ENCODE measurements at places on chromosomes 2 and 18.
A peak's percentile ranks its signal among the peaks of the same experiment; 100 is the strongest.

DNA sequence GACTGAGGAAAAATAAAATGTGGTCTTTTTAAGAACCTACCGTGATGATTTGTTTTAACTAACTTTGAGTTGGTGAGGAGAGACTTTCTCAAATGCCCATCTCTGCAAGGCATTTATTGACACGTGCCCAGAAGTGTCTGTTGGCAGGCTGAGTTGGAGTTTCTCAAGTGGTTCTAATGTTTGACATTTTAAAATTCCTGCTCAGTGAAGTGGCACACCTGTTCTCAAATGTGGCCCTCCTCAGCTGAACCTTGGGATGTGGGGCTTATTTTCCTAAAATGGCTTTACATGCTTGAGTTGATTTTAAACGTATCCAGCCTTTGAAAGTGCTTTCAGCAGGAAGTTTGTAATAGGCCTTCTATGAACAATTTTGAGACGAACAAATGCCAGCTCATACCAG lies 876 bp upstream of the CAVIN2 start:
- no peak for DNase-seq

DNA sequence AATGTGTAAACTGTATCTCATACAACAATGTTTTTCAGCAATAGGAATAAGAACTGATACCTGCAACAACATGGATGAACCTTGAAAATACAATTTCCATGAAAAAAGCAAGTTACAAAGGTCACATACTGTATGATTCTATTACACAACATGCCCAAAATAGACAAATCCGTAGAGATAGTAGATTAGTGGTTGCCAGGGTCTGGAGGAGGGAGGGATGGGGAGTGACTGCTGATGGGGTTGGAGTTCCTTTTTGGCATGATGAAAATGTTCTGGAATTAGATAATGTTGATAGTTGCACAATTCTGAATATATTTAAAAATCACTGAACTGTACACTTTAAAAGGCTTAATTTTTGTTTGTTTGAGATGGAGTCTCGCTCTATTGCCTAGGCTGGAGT lies 33.8 kb downstream of the UBXN4 start:
- DNase-seq: no peak

DNA sequence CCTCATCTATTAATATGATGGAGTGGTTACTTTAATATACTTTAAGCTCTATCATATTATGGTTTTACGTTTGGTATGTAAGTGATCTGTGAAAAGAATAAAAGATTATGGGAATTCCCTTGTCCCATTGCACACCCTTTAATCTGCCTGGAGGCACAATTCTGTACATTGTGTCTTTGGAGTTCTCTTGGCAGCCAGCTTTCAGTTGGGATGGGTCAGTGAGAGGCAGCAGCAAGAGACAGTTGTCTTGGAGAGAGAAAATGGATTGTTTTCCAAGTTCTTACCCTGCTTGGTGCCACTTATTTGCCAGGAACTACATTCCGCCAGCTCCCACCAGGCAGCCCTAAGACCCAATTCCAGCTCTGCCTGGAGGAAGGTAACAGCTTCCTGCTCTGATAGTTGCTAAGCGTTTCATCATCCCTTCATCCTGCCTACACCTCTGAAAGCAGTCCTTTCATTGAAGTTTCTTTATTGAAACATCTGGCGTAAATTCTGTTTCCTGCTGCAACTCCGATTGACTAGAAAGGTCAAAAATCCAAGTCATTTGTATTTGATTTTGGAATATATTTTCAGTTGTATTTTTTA lies 365.2 kb downstream of the AKAIN1 start:
- DNase-seq: no peak

GRCh38 chr18:41391616-41392595 lies 563.1 kb upstream of the PIK3C3 start:
- no peak for DNase-seq

- DNase-seq: no peak
Measured at GRCh38 chr2:62826141-62826540, 120.6 kb downstream of the EHBP1 start.

GRCh38 chr2:175025946-175026345 lies 20.8 kb upstream of the CHN1 start:
- DNase-seq: no peak

DNA sequence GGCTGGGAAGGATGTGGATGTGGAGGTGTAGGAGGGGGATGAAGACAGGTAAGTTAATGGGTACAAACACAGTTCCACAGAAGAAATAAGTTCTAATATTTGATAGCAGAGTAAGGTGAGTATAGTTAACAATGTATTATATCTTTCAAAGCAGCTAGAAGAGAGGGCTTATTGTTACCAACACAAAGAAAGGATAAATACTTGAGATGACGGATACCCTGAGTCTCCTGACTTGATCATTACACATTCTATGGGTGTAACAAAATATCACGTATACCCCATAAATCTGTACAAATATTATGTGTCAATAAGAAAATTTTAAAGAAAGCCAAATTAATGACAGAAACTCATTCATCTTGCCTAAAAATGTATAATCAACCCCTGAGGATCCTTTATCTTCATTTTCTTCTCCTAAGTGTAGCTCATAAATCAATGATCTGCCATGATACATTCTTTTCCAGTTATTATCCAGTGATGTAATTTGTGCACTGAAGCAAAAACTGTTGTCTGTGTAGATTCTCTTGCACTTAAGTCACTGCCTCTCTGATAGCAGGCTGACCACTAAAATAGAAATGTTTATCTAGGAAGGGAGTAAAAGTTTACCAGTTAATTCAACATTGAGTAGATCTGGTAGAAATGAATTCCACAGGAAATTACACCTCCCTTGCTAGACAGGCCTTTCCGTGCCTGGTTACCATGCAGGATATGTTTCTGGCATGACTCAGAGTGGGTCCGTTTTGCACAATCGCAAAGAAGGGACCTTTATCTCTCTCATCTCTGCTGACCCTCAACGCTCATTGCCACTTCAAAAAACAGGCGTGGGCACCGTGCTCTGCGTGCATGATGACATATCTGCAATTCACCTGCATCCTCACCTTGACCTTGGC lies 249.7 kb upstream of the NCKAP5 start:
- DNase-seq: no peak

GRCh38 chr2:72113847-72114692 lies 33.6 kb downstream of the CYP26B1 start:
- no peak for DNase-seq

DNA sequence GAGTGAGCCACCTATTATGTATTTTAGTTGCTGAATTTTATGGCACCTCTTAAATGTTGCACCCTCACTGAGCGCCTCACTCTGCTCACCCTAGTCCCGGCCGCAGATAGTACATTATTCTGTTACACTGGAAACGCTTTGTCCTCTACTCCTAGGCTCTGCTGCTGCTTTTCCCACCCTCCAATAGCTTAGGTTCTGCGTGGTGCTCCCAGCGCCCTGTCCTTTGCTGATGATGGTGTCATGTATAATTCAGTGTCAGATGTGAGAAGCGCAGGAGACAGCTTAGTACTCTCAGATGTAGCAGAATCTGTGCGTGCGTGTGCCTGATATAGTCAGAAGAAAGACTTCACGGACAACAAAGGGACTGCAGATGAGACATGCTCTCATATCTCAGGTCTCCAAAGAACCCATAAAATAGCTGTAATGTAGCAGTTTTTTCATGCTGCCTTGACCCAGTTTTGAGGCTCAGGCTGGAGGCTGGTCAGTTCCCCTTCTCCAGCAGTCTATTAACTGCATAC lies 1.4 kb upstream of the REEP1 start:
- no peak for DNase-seq

- no peak for DNase-seq
Measured at GRCh38 chr2:169190197-169190775, 120.9 kb downstream of the DHRS9 start.

DNA sequence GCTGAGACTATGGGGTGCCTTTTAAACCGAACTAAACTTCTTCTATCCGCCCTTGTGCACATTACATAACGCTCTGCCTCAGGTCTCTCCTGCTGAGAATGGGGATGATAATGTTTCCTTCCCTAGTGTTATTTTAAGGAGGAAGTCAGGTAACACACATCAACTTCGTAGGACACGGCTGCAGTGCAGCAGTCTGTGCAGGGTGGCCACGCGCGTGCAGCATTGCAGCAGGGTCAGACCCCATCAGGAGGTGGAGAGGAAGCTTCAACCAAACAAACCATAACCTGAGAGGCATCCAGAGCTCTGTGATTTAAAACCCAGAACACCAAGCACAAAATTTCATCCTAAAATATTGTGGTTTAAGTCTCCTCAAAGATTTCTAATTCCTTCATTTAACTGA lies 50.6 kb downstream of the MYT1L start:
- DNase-seq: no peak

DNA sequence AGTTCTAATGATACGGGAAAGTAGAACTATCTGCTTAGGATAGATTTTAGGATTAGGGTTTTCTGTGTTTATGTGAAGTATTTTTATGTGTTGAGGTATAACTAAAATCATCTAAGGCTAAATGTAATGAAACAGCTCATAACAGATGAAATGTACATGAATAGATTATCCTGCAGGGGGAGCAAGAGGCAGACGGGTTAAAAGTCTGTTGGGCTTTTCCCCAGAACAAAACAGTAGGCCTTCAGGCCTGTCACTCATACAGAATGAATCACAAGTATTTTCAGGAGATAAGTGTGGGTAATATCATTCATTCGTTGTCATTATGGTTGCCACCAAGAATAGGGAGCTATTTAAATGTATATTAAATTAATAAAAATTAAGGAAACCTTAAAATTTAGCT lies 107.9 kb upstream of the IL1R2 start:
- DNase-seq: peak; percentile 88

GRCh38 chr2:166351319-166351718 lies 24.4 kb downstream of the SCN9A start:
- no peak for DNase-seq

DNA sequence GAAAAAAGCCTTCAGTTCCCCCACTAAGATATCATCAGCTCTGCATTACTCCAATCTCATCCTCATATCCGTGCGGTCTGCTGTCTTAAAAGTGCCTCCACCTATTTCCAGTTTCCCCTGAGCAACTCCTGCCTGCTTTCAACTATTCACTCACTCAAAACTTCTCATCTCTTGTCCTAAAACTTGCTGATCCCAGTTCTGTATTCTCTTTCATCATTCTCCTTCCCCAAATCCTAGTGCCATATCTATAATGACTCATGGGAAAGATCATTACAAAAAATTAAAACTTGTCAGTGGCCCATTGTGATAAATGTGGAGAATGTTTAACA lies 20.0 kb downstream of the ACVR1 start:
- DNase-seq: peak; percentile 51

GRCh38 chr18:10314066-10314465 lies 140.4 kb upstream of the APCDD1 start:
- DNase-seq: peak; percentile 82

GRCh38 chr2:119419065-119419464 lies 12.6 kb upstream of the TMEM37 start:
- no peak for DNase-seq

- no peak for DNase-seq
Measured at GRCh38 chr2:106961328-106961727, 75.4 kb upstream of the ST6GAL2 start.

DNA sequence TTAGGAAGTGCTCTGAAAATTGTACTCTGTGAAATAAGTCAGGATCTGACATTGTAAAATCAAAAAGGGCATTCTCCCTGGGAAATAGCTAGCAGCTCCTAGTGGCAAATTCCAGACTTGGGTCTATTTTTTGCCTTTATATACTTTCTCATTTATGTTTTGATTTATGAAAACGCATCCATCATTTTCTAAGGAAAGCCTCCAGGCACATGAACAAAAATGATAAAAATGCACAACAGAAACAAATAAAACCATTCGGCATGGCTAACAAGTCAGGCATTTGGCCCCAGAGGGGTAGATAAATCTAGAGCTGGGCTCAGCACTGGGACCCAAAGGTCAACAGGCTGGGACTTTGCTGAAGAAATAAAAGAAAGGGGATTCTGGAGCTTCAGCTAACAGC lies 167.0 kb downstream of the BCL11A start:
- DNase-seq: no peak

DNA sequence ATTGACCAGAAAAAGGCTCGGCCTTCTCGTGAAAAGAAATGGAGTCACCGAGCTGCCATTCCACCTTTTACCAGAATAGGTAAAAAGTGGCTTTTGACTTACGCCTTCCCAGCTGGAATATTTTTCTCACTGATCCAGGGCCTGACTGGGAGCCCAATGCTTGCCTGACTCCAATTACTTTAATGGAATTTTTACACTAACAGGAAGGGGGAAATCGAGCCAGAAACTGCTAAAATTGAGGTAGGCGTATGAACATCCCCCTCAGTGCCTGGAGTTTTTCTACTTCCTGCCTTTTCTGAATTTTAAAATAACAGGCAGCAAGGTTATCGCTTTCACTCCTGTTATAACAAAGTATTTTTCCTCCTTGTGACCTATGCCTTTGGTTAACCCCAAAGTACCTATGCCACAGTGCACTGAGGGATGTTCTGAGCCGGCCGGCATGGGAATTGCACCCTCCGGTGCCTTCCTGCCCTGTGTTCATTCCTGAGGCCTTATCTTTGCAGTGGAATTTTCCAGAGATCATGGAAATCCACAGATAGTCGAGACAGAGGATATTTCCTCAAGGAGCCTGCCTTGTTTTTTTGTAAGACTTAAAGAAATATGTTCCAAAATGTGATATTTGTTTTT lies 18.3 kb upstream of the RPL31 start:
- no peak for DNase-seq

GRCh38 chr2:126687503-126687902 lies 31.5 kb downstream of the GYPC start:
- DNase-seq: no peak

DNA sequence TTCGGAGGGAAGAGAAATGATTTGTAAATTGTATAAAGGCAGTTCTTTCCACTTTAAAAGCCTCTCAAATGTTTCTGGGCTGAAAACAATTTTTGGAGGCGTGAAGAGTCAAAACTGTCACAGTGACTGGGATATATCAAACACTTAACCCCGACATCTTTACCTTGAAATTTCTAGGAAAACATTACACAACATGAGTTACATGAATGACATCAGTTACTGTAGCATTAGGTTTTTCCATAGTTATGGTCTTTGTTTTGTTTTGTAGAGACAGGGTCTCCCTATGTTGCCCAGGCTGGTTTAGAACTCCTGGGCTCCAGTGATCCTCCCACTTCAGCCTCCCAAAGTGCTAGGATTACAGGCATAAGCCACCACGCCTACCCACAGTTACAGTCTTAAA lies 25.7 kb downstream of the MSH6 start:
- no peak for DNase-seq

Measured in suppressor macrophage treated with lipopolysaccharide for 1 hour (primary cell).